ENCODE measurements at places on chromosomes 4 and X. TPM values are rescaled to one million over a fixed set of nuclear protein-coding genes. Genes with fewer than 3 reads are reported as not detected.

KIAA1210 gene
- under 0.01 TPM for polyA plus RNA-seq

S100P gene
- 60.0 TPM for polyA plus RNA-seq

IL2 gene
- polyA plus RNA-seq, result not detected

EDA gene
- 0.92 TPM for polyA plus RNA-seq

SMAD1 gene
- polyA plus RNA-seq, result 2.3 TPM

TREX2 gene
- polyA plus RNA-seq, result 2.8 TPM

PHEX gene
- 0.12 TPM for polyA plus RNA-seq

PDZD4 gene
- 2.3 TPM for polyA plus RNA-seq

LPAR4 gene
- polyA plus RNA-seq, result 0.05 TPM

GAK gene
- 82.3 TPM for polyA plus RNA-seq

NDNF gene
- 1.1 TPM for polyA plus RNA-seq

CTAG2 gene
- not detected for polyA plus RNA-seq

CRLF2 gene
- not detected for polyA plus RNA-seq

LDB2 gene
- 4.4 TPM for polyA plus RNA-seq

SORBS2 gene
- polyA plus RNA-seq, result 22.7 TPM

PDLIM5 gene
- polyA plus RNA-seq, result 40.0 TPM

RAP1GDS1 gene
- 16.5 TPM for polyA plus RNA-seq

ABCG2 gene
- 0.81 TPM for polyA plus RNA-seq

RAB9B gene
- polyA plus RNA-seq, result 0.45 TPM

MAMLD1 gene
- polyA plus RNA-seq, result 1.1 TPM

CLDN34 gene
- 0.15 TPM for polyA plus RNA-seq

BMP3 gene
- polyA plus RNA-seq, result 0.05 TPM

GABRG1 gene
- polyA plus RNA-seq, result 0.02 TPM

SSX2B gene
- not detected for polyA plus RNA-seq

NMU gene
- 47.9 TPM for polyA plus RNA-seq

HUWE1 gene
- polyA plus RNA-seq, result 30.4 TPM

FGF13 gene
- 1.0 TPM for polyA plus RNA-seq

EFHC2 gene
- polyA plus RNA-seq, result 1.0 TPM

FOXR2 gene
- polyA plus RNA-seq, result not detected

MAOB gene
- 7.5 TPM for polyA plus RNA-seq

MAGEA2 gene
- polyA plus RNA-seq, result not detected
